ENCODE measurements at places on chromosomes 7 and 10. TPM values are rescaled to one million over a fixed set of nuclear protein-coding genes. Genes with fewer than 3 reads are reported as not detected.
A peak's percentile ranks its signal among the peaks of the same experiment; 100 is the strongest.

NEUROD6 gene
- not detected for total RNA-seq

DNA sequence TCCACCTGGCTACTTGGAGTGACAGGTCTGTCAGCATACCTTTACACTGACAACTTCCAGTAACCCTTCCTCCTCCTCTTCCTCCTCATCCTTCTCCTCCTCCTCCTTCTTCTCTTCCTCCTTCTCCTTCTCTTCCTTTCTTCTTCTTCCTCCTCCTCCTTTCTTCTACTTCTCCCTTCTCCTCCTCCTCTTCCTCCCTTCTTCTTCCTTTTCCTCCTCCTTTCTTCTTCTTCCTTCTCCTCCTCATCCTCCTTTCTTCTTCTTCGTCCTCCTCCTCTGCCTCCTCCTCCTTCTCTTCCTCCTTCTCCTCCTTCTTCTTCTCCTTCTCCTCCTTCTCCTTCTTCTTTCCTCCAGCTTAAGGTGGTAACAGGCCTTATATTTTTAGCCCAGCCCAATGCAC lies 109.3 kb upstream of the PLXDC2 start:
- no peak for DNase-seq

- no peak for DNase-seq
Measured at GRCh38 chr10:25867321-25867720, 66.7 kb upstream of the MYO3A start.

BTBD16 gene
- 0.17 TPM for total RNA-seq

HYAL4 gene
- total RNA-seq = not detected

RHOBTB1 gene
- total RNA-seq = 12.3 TPM

DNA sequence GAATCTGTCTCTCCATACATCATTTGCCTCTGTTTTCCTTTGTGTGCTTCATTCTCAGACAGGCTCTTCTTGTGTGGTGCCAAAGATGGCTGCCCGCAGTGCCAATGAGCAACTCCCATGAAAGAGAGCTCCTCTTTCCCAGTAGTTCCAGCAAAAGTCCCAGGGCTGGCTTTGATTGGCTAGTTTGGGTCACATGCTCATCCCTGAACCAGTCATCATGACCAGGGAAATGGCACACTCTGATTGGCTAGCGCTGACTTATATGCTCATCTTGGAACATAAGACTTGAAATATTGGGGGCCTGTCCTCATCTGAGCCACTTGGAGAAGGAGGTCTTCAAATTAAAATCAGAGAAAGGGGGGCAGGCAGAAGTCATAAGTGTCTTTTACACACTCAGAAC lies 112.7 kb downstream of the CDH23 start:
- DNase-seq = no peak

ADAM12 gene
- total RNA-seq = 0.15 TPM

DNA sequence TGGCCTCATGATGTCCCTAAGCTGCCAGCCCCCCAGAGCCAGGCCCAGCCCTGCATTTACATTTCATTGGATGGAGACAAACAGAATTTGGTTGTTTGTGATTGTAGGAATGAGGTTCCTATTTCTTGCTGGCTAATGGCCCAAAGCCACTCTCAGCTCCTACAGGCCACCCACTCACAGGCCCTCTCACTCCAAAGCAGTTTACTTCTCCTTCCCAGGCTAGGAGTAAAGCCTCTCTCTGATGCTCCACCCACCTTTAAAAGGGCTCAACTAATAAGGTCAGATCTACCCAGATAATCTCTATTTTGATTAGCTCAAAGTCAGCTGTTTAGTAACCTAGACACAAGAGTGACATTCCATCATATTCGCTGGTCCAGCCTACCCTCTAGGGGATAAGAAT lies 11.2 kb upstream of the CUZD1 start:
- DNase-seq = no peak

DNA sequence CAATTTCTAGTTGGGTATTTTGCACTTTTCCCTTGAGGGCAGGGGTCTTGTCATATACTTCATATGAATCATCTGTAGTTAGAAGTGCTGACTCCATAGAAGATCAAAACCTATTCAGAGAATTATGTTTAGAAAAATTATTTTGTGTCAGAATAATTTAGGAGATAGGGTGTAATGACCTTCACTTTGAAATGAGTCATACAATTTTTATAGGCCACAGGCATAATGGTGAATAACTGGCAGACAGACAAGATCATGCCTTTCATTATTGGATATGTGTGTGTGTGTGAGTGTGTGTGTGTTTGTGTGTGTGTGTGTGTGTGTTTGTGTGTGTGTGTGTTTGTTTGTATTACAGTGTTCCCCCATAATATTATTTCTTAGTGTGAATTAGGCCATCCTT lies 523.0 kb downstream of the ANKRD7 start:
- no peak for DNase-seq

DNA sequence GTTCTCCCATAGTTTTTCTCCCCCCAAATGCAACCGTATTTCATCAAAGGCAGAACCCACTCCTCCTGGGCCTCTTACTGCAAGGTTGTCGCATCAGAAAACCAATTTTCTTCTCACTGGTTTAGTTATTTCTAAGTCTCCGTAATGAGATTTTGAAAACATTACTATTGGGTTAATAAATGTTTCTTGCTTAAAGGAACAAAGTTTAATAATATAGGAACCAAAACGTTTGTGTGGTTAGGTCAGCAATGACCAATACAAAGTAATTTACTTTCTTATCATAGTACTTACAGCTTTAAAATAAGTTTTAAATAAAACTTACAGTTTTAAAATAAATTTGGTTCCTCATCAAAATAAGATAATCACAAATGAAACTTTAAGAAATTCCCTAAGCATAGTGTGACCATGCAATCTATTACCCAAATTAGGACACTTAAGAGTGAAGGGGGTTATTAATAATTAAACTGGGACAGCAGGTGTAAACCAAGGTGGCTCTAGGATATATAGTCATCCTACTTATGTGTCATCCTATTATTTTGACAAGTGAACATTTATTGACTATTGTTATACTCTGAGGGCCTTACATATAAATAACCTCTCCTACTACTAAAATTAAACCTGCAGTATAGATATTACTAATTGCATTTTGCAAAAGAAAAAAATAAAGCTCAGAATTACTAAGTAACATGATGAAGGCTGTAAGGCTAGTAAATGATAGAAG lies 415.4 kb upstream of the LRRN3 start:
- DNase-seq = no peak

GBX1 gene
- total RNA-seq = not detected

GRCh38 chr10:88437411-88437810 lies 145.7 kb downstream of the RNLS start:
- DNase-seq = no peak

GRCh38 chr7:64630496-64630895 lies 35.4 kb upstream of the ZNF107 start:
- DNase-seq = no peak

GRCh38 chr10:71255550-71255807 lies 43.1 kb downstream of the UNC5B start:
- DNase-seq = no peak

DNA sequence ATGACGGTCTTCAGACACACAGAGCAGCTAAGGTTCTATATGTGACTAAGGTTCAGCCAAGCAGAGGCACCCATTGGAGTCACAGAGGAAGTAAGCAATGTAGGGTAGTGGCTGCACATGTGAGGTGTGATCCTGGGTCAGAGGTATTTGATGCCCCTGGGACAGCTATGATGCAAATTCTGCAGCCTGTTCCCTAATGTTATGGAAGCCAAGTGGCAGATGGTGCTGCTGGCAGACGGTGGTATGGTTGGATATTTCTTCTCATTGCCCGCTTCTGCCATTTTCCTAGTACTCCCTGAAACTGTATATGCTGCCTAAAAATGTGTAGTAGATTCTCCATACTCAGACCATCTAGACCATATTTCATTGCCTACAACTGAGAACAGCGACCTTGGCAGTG lies 7.2 kb downstream of the TAS2R16 start:
- DNase-seq = no peak

- DNase-seq = no peak
Measured at GRCh38 chr10:4541292-4541691, 284.7 kb upstream of the AKR1E2 start.

- no peak for DNase-seq
Measured at GRCh38 chr7:94452239-94452638, 57.4 kb upstream of the CASD1 start.

- DNase-seq = no peak
Measured at GRCh38 chr7:44386139-44386913, 60.9 kb upstream of the CAMK2B start.

GRCh38 chr7:108603656-108604306 lies 34.1 kb downstream of the DNAJB9 start:
- no peak for DNase-seq

WNT8B gene
- not detected for total RNA-seq

DNA sequence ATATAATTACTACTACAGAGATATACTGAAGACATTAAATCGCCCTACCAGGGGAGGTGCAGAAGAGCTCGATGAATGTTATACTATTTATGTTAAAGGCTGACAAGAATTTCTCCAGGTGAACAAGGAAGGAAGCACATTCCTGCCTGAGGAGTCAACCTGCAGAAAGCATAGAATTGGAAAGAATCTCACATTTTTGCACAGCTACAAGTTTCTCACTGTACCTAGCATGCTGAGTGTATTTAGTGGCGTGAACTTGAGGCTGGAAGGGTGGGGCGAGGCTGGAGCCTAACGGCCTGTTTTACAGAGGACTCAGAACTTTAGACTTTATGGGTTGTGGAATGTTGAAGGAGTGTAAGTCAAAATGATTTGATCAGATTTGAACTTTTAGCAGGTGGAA lies 373.6 kb upstream of the LRGUK start:
- DNase-seq = no peak

GRCh38 chr10:16909961-16910792 lies 93.0 kb upstream of the RSU1 start:
- DNase-seq = no peak

- peak; percentile 61 for DNase-seq
Measured at GRCh38 chr7:148983200-148984146, 44.8 kb downstream of the PDIA4 start.

- DNase-seq = no peak
Measured at GRCh38 chr7:98137826-98138151, 31.1 kb downstream of the LMTK2 start.

LRMDA gene
- total RNA-seq = 97.9 TPM

EPHA1 gene
- total RNA-seq = 0.56 TPM

PDE6C gene
- not detected for total RNA-seq

PGAM2 gene
- 946 TPM for total RNA-seq

DNA sequence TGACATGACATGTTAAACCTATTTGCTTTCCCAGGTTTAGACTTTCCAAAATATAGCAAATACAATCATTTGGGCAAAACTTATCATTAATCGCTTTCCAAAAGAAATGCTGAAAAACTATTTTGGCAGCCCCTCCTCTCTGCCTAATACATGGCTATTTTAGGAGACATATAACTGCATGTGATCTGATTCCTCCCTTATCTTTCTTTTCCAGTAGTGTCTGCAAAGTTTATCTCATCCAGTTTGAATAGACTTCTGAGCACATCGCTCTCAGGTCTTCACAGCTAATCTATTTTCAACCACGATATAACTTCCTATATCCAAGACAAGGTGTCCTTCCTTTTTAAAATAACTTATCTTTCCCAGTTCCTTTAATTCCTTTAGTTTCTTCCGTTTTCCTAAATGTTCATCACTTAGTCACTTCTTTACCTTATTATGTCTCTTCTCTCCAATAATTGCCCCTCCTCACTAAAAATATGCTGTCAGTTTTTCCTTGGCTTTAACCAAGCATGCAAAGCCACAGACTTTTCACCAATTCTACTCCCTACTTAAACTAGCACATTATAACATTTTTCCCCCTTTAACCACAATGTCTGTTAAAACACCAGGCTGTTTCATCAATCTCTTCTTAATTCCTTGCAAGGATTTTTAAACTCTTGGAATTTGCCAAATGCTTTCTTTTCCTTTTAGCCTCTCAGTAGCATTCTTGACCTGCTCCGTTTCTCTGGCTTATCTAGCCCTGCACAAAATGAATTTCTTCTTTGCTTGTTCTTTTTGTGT lies 24.4 kb downstream of the GNG11 start:
- DNase-seq = no peak

DNA sequence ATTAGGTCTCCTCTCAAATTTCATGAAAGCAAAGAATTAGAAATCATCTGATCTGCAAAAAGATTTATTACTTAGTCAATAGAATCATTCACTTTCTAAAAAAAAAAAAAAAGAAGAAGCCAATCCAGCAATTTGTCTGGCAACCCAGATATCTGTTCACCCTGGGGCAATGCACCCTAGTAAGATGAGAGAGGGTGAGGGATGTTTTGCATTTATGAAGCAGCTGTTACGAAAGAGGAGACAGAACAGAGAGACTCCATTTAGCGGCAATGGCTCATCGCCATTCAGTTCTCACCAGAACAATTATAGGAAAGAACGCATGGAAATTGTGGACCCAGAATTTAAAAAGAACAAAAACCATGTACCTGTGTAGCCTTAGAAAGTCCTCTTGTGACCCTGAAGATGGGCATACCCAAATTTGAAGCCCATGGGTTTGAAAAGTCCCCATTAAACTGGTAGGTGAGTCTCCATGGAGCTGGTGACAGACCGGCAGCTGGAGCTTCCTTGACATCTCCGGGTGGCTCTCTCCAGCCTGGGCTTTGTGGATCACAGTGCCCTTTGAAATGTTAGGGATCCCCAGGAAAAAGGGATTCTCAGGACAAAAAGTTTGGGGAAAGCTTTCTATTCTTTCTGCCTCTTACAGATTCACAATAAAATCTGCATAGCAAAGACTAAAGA lies 45.5 kb upstream of the CCDC3 start:
- DNase-seq = no peak

DNA sequence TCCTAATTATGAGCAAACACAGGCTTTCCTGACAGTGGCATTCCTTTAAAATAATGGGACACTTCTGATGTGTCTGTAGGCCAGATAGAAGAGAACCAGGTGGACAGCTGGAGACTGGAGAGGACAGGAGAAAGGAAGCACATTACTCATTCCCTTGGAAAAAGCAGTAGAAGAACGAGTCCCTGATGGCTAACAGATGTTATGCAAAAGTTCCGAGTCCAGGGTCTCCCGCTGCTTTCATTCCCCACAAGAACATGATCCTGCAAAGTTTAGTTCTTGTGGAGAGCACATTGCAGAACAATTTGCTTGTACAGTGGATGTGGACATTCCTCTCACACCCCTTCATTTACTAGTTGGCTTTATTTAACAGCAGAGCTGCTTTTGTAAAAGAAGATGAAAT lies 137.6 kb downstream of the GPAM start:
- DNase-seq = no peak

GRCh38 chr10:97428572-97428981 lies 2.6 kb downstream of the PGAM1 start:
- DNase-seq = no peak

GRCh38 chr10:22597138-22597537 lies 117.2 kb downstream of the PIP4K2A start:
- DNase-seq = no peak

DNA sequence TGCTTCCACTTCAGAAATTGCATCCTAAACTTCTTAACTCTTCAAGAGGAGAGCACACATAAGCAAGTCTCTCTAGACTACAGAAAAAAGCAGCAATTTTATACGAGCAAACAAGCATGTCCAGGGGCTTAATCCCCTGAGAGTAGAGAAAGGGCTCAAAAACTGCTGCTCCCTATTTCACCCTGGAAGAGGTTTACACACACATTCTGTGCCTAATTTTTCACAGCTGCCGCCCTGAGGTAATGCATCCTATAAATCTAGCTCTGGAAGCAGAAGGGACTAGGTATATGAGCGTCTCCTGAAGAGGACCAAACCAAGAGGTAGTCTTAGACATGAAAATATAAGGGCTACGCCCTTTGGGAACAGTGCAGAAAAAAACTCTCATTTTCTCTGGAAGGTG lies 73.1 kb downstream of the CRPPA start:
- no peak for DNase-seq

EEF1AKMT2 gene
- 10.6 TPM for total RNA-seq

Measured in right cardiac atrium (tissue), 5 donors.